ENCODE measurements at places on chromosomes 1 and 21.
A peak's percentile ranks its signal among the peaks of the same experiment; 100 is the strongest.

GRCh38 chr1:116435806-116436610 lies 63.0 kb downstream of the ATP1A1 start:
- DNase-seq = no peak

DNA sequence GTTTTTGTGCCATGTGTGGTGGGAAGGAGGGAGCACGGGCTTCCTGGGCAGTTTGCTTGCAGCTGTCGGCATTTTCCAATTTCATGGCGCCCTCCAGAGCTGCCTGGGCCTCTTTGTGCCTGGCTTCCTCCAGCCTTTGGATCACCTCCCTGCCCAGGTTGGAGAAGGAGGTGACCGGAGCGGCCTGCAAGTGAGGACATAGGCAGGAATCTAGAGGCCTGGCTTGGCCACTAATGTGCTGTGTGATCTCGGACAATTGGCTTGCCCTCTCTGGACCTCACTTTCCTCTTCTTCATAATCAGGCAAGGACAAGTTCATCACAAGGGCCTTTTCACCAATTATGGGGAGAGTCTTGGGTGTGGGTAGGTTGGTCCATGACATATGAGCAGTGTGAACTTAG lies 245.1 kb downstream of the MATN1 start:
- DNase-seq = no peak

DNA sequence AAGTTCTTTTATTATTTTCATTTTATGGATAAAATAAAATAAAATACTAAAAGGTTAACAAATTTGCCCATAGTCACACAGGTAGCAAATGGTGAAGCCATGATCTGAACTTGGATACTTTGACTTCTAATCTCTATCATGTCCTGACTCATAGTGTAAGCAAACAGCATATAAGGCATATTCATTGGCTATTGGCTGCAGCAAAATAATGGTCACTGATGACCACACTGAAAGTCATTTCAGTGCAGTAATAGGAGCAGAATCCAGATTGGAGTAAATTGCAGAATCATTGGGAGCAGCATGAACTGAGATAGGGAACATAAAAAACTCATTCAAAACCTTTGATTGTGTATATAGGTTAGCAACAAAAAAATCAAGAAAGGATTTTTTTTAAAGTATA lies 262.9 kb downstream of the PLA2G4A start:
- DNase-seq = no peak

- DNase-seq = no peak
Measured at GRCh38 chr1:29970747-29971325, 734.5 kb downstream of the PTPRU start.

GRCh38 chr21:45801989-45802388 lies 158.5 kb downstream of the PCBP3 start:
- DNase-seq = no peak

DNA sequence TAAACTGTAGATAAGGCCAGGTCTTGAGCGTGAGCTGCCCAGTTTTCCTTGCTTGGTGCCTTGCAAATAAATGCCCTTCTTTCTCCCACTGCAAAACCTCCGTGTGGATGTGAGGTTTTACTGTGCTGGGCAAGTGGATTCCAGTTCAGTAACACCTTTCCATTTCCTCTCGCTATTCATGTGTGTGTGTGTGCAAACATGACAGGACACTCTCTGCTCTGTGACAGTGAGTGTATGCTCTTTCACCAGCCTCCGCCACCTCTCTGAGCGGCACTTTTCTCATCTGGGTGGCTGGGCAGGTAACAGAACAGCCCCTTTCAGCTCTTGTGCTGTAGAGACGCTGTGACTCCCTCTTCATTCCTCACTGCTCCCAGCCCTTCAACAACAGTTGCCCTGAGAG lies 23.9 kb downstream of the CNIH3 start:
- no peak for DNase-seq

DNA sequence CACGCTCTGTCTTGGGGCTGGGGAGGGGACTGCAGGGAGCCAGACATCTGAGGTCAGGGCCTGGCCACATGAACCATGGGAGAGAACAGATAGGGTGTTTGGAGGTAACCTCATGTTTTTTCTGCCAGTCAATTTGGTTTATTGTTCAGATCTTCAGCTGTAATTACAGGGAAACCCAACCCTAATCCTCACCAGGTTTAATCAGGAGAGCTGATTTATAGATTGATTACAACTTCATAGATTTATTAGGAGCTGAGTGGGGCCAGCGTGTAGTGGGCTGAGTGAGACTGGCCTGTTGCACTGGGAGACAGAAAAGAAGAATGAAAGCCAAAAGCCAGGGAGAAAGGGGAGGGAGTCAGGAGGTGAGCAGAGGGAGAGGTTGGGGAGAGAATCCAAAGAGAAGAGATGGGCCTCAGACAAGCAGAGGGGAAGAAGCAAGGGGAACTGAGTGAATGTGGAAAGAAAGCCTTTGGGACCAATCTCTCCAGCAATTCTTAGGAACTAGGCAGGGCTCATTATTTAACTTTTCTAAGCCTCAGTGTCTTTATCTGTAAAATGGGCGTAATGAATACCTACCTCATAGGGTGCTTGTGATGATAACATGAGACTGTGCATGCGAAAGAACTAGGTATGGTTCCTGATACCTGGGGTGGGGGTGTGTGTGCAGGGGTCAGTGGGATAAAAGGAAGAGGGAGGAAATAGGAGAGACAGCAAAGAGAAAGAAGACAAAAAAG lies 17.0 kb upstream of the STUM start:
- no peak for DNase-seq

DNA sequence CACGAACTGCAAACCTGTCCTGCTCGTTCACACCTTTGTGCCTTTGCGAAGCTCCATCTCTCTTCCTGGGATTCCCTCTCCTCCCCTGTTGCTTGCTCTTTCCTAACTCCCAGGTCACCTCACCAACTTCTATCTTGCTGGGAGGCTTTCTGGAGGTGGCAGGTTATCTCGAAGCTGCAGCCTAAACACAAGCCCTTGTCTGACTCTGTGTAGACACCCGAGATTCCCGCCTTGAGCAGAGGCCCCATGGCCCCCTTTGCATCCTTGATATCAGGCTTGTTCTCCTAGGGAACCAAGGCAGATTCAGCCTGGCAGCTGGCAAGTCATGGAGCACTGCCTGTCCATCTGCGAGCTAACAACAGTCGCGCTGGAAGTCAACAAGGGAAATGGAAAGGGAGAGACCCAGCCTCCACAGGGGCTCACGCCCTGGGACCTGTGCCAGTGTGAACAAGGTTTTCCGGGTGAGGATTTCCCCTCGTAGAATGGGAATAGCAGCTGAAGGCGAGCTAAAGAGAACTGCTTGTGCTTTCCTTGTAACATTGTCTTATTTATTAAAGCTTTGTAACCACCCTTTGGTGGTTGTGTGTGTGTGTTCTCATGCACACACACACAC lies 109.5 kb upstream of the JUN start:
- no peak for DNase-seq

GRCh38 chr1:29961293-29962059 lies 725.2 kb downstream of the PTPRU start:
- DNase-seq = no peak

- peak; percentile 95 for DNase-seq
Measured at GRCh38 chr1:241531195-241532161, 700 bp upstream of the KMO start.

DNA sequence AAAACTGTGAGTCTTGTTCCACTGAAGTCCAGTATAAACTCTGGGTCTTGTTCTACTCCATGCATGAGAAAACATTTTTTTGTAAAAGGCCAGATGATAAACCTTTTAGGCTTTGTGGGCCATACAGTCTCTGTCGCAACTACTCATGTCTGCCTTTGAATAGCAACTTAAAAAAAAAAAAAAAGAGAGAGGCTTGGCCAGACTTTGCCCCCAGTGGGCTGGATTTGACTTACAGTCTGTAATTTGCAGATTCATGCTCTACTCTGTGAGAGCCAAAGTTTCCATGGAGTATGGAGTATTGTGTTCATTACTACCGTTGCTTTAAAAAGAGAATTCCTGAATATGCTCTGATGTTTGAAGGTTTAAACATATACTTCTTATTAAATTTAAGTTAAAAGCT lies 654.9 kb upstream of the PKN2 start:
- DNase-seq = no peak

DNA sequence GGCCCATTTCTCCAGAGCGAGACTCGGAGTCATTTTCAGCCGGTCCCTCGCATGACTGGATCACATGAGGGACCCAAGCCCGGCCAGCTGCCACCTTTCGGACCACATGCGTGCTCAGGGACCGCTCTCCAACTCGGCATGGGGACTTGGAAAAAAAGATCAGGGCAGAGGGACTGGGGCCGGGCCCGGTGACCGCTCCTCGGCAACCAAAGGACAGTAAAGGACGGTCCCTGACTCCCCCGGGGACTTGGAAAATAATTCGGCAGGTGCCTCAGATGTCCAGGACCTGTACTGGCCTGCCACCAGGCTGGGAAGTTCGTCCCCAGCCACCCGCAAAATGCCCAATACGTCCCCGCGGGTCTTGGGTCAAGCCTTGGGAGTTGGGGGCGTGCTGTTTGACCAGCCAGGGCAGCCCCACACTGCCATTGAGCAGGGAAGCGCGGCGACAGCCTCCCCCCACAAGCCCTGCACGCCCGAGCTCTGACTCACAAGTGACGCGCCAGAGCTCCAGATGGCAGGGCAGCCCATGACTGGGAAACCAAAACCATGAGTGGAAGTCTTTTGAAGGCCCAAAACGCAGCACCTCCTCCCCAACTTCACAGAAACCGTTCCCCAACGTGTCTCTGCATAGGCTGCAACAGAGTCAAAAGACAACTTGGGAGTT lies 134.5 kb downstream of the LIPI start:
- no peak for DNase-seq

- no peak for DNase-seq
Measured at GRCh38 chr21:30337772-30338171, 278 bp upstream of the KRTAP27-1 start.

GRCh38 chr1:160664573-160665051 lies 17.8 kb upstream of the SLAMF1 start:
- no peak for DNase-seq

DNA sequence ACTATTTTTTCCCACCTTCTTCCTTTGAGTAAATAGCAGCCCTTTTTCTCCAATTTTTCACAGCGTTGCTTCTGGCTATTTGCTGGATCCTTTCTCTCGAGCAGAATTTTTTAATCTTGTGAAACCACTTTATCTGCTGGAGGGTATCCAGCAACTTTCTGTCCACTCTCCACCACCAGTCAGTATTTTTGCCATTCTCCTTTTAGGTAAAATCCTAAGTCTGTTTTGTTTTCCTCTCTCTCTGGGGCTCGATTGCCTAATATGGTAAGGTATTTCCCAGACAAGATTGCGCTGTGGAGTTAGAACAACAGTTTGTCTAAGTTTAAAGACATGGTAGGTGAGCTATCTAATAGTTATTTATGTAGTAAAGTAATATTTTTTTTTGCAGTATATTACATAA lies 156.9 kb downstream of the PPP1R12B start:
- DNase-seq = no peak

DNA sequence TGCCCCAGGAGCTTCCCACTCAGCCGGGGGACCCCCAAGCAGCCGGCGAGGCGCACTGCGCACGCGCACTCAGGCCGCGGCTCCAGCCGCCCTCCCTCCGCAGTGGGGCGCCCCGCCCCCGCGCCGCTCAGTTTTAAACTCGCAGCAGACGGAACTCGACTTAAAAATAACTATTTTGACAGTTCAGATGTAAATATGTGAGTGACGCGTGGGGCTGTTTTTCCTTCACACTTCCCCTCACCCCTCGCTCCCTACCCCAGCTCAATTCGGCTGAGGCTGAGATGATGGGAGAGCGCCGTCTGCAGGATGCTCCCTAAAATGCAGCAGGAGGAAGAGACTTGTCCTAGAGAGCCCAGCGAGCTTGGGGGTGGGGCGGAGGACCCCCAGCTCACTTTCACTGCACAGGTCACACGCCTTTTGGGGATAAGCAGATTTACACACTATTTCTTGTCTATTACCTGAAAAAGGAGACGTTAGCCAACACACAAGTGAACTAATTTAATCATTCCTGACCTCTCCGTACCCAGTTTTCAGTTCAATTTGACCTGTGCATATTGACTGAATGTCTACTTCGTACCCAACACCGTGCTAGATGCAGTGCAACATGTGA lies 8.9 kb upstream of the LEMD1 start:
- no peak for DNase-seq

- peak; percentile 52 for DNase-seq
Measured at GRCh38 chr1:30753660-30754123, 3.9 kb downstream of the LAPTM5 start.

DNA sequence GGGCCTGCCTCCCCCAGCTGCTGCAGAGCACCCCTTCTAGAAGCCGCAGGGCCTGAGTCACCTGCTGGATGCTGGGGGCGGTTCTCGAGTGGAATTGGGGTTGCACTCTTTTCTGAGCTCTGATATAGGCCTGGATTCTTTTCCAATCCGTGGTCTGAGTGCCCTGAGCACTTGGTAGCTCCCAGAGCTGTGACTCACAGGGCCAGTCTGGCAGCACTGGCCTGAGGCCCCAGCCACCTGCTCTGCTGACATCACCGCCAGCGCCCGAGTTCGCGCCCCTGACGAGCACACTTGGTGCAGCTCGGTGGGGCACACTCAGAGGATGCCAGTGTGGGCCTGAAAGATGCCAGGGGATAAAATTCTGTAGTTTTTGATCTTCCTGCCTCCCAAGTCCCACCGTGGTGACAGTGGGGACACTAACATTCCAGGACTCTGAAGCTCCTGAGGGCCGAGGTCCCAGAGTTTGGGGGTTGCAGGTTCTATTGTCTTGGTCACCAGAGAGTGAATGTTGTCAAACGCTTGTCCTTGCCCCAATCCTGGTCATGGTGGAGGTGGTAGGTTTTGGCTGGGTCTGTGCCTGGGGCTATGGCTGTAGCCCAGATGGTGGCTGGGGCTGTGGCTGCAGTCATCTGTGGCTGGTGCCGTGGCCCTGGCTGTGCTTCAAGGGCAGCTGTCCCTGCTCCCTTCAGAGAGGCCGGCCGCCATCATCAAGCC lies 74.6 kb downstream of the OBSCN start:
- DNase-seq = no peak

DNA sequence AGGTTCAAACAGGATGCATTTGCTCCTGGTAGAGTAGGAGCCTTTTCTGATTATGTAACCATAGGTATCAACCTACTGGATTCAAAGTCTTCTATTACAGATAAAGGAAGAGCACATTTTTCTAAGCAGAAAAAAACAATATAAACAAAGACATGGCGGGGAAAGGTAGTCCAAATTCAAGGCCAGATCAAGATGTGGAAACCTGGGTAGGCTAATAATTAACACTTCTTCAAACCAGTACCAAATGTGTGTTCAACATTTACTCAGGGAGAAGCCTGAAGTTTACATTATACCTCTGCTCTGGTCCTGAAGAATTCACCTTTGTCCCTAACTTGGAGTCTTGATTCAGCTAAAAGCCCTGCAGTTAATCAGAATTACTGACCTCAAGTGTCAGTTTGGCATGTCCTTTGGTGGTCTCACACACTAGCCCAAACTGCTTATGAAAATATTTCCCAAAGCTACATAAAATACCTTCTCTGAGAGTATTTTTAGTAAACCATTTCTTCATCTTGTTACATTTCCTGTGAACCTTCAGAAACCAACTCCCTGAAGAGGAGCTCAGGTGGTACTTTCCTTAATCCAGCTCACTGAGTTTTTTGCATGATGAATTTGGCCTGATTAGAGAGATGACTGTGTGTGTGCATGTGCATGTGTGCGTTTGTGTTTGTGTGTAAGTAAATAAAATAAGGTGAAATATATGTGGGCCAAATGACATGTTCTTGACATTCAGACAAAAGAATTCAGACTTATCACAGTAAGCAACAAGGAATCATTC lies 70.2 kb downstream of the TOR3A start:
- DNase-seq = no peak

GRCh38 chr1:5595531-5596170 lies 396.6 kb downstream of the NPHP4 start:
- no peak for DNase-seq

All from SIG-M5 (cell line).